MM.1S (cell line): ENCODE measurements at places on chromosomes 16 and 17.

GRCh38 chr16:19555938-19556771 lies 652 bp downstream of the VPS35L start:
- peak overlapping the region; percentile 75 for H3K27ac ChIP-seq
- no peaks in the 10 kb centered on the region for H3K27me3 ChIP-seq
- no peaks in the 10 kb centered on the region for H3K4me1 ChIP-seq
- peak; percentile 77 for DNase-seq
- H3K36me3 ChIP-seq: no peaks in the 10 kb centered on the region
- peak overlapping the region; percentile 69 for H3K4me3 ChIP-seq

DNA sequence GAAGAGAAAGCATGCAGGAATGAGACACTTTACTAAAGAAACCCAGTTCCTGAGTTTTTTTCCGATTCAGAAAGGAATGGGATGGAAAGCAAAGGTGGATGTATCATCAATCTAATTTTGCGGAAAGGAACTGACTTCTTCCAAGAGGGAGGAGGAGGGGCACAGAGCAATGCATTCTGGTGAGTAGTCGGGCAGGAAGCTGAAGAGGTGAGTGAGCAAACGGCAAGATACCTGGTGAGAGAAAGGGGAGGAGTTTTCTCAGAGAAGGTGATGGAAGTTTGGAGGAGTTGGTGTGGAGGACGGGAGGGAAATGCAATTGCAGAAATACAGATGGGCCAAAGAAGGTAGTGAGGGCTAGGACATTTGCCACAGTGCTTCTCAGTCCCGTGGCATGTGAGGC lies 713.2 kb downstream of the KCNJ2 start:
- no peak for DNase-seq
- H3K27me3 ChIP-seq: no peaks in the 10 kb centered on the region
- no peak overlapping the region for H3K4me3 ChIP-seq
- no peak overlapping the region for H3K27ac ChIP-seq

DNA sequence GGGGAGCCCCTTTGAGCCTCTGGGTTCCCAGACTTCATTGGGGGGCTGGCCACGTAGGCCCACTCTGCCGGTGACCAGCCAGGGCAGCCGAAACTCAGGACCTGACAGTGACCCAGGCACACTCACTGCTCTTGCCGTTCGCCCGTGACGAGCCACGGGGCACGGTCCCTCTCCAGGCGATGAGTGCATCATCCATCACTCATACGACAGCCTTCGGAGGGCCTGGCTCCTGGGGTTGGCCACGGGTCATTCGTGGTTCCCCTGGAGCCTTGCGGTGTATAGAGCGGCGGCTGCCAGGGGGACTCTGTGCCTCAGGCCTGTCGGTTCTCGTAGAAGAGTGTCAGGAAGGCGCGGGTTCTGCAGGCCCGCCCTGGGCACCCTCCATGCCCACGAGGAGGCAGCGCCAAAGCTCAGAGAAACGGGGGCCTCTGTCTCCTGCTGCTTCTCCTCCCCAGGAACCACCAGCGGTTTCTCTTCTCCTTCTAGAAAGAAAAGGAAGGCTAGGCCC lies 11.2 kb upstream of the NUDT16L1 start:
- no peak overlapping the region for H3K27ac ChIP-seq
- no peaks in the 10 kb centered on the region for H3K4me1 ChIP-seq
- H3K4me3 ChIP-seq: no peak overlapping the region

- H3K36me3 ChIP-seq: no peaks in the 10 kb centered on the region
- H3K4me1 ChIP-seq: no peaks in the 10 kb centered on the region
- DNase-seq: no peak
- no peaks in the 10 kb centered on the region for H3K27me3 ChIP-seq
- H3K4me3 ChIP-seq: no peak overlapping the region
These were observed 16.9 kb upstream of the ITGA3 start for GRCh38 chr17:50039058-50039457.

GRCh38 chr16:70298988-70299938 lies at the start of gene DDX19B:
Gene DDX19B, plus strand, starts transcription at chr16:70299186. Its CDS starts 112 bp downstream, at chr16:70299298.
- peak within 1 kb of the TSS; percentile 27; the same call in 1 of the 2 replicates for H3K27ac ChIP-seq
- DNase-seq: peak; percentile 61
- peak within 1 kb of the TSS; percentile 92 for H3K4me3 ChIP-seq
- no peaks in the 10 kb centered on the region for H3K36me3 ChIP-seq
- no peaks in the 10 kb centered on the region for H3K4me1 ChIP-seq

DNA sequence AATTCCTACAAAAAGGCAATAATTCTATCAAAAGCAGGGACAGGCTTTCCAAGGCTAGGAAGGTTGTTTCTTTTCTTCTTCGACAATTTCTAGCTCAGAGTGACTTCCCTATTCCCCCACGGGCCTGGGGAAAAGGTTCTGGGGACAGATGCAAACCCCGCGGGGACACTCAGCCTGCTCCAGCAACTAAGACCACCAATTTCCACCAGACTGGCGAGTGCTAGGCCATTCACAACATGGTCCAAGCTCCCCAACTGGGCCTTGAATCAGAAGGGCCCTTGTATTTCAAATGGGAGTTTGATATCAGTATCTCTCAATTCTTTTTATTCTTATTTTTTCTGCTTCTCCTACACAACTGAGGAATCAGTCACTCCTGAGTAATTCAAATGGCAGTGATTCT lies 86.7 kb downstream of the USP31 start:
- H3K36me3 ChIP-seq: no peaks in the 10 kb centered on the region
- H3K4me1 ChIP-seq: no peaks in the 10 kb centered on the region
- no peak for DNase-seq

DNA sequence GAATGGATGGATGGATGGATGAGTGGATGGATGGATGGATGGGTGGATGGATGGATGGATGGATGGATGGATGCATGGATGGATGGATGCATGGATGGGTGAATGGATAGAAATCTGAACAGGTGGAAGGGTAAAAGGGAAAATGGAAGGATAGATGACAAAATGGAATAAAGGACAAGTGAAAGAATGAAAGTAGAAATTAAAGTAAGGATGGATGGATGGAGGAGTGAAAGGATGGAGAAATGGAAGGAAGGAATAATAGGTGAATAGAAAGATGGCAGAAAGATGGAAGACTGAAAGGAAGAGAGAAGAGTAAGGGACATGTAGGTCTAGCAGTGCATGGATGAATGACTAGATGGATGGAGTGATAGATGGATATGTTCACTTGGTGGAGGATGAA lies 29.9 kb downstream of the VWA3A start:
- H3K4me1 ChIP-seq: no peaks in the 10 kb centered on the region
- no peak overlapping the region for H3K4me3 ChIP-seq
- no peak for DNase-seq
- no peak overlapping the region for H3K27ac ChIP-seq
- no peaks in the 10 kb centered on the region for H3K36me3 ChIP-seq
- no peaks in the 10 kb centered on the region for H3K27me3 ChIP-seq

DNA sequence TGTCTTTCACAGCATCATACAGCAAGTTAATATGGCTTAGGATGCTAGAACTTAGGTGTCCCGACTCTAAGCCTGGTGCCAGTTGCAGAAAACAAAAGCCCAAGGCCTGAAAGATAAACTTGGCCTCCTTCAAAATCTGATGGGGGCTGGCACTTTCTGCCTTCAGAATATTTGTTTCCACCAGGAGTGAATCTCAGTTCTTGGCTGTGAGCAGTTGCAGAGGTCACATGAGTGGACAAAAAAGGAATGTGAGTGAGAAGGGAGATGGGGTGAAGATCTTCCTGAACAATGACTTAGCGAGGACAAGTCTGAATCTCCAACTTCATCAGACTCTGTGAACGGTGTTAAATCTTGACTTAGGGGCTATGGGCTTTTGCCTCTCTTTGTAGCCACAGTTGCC lies 46.6 kb downstream of the HOXB1 start:
- H3K4me3 ChIP-seq: no peak overlapping the region
- peak overlapping the region; percentile 40; the same call in 1 of the 2 replicates for H3K27ac ChIP-seq
- no peak for DNase-seq
- peaks cover 29% of the 10 kb centered on the region for H3K4me1 ChIP-seq
- no peaks in the 10 kb centered on the region for H3K27me3 ChIP-seq

- H3K27me3 ChIP-seq: no peaks in the 10 kb centered on the region
- H3K27ac ChIP-seq: peak overlapping the region; percentile 80
- H3K4me3 ChIP-seq: peak overlapping the region; percentile 94
- H3K4me1 ChIP-seq: 0 out of 2 replicates have a peak, but pooled peaks cover 3% of the 10 kb centered on the region
These were observed 956 bp upstream of the IST1 start for GRCh38 chr16:71894229-71894920.

GRCh38 chr17:62064029-62064790 lies 868 bp downstream of the MED13 start:
- DNase-seq: peak; percentile 71
- H3K27me3 ChIP-seq: no peaks in the 10 kb centered on the region
- H3K4me3 ChIP-seq: peak overlapping the region; percentile 74
- peaks cover 17% of the 10 kb centered on the region; the same call in 1 of the 2 replicates for H3K4me1 ChIP-seq
- H3K27ac ChIP-seq: peak overlapping the region; percentile 60

DNA sequence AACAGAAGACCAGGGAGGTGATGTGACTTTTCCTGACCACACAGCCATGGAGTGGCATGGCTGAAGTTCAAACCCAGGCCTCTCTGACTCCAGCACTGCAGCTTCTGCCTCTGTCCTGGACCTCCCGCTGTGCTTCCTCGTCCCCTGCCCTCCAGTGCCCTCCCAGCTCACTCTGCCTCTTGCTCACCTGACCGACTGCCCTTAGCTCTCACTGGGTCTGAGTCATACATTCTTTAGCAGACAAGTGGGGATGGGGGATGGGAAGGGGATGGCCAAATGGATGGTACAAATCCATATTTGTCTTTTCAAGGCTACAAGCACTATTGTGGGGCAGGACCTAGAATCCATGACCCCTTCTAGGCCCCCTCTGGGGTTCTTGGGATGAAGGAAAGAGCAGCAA lies 33.0 kb downstream of the PITPNM3 start:
- H3K4me3 ChIP-seq: no peak overlapping the region
- H3K4me1 ChIP-seq: no peaks in the 10 kb centered on the region
- no peaks in the 10 kb centered on the region for H3K36me3 ChIP-seq
- DNase-seq: no peak
- no peaks in the 10 kb centered on the region for H3K27me3 ChIP-seq
- H3K27ac ChIP-seq: no peak overlapping the region

DNA sequence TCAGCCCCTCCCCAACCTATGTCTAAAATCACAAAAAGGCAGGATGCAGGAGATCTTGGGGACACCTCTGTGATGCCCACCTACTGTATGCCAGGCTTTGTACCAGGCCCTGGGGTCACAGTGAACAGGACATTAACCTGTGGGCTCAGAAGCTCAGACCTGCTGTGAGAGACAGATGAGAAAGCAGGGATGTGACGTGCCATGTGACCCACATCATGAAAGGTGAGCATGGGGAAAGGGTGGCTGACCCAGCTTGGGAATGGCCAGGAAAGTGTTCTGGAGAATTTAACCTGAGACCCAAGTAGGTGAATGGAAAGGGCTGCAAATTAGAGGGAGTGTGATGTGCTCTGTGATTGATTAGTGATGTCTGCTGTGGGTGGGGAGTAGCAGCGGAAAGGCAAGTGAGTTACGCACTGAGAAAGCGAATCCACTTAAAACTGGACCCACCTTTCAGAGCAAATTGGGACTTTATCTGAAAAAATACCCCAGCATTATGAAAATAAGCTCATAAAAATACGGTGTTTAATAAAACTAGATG lies 132.2 kb downstream of the IRF8 start:
- H3K4me1 ChIP-seq: no peaks in the 10 kb centered on the region
- no peak overlapping the region for H3K4me3 ChIP-seq
- no peaks in the 10 kb centered on the region for H3K36me3 ChIP-seq
- H3K27me3 ChIP-seq: peaks cover 35% of the 10 kb centered on the region

DNA sequence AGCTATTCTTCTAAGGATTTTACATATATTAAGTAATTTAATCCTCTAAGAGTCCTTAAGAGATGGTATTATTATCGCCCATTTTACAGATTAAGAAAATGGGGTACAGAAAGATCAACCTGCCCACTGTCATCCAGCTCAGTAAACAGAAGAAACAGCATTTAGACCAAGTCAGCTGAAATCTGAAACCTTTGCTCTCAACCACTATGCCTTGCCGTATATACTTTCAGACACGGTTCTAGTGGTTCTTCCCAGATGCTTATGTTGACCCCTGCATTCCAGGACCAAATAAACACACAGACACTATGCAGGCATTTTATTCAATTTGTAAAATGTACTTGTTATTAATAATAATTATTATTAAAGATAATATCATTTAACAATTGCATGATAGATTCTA lies 854.8 kb downstream of the KCNJ2 start:
- H3K36me3 ChIP-seq: no peaks in the 10 kb centered on the region
- H3K27ac ChIP-seq: no peak overlapping the region
- no peaks in the 10 kb centered on the region for H3K27me3 ChIP-seq
- H3K4me3 ChIP-seq: no peak overlapping the region
- DNase-seq: no peak
- no peaks in the 10 kb centered on the region for H3K4me1 ChIP-seq

- no peaks in the 10 kb centered on the region for H3K4me1 ChIP-seq
- no peak overlapping the region for H3K27ac ChIP-seq
- no peak for DNase-seq
- peaks cover 95% of the 10 kb centered on the region for H3K27me3 ChIP-seq
- no peak overlapping the region for H3K4me3 ChIP-seq
These were observed 13.3 kb upstream of the CD300LD start for GRCh38 chr17:74605361-74605760.

- no peak overlapping the region for H3K4me3 ChIP-seq
- no peaks in the 10 kb centered on the region for H3K27me3 ChIP-seq
- peak; percentile 25 for DNase-seq
- H3K4me1 ChIP-seq: peaks cover 36% of the 10 kb centered on the region
These were observed 44.3 kb upstream of the CPNE2 start for GRCh38 chr16:57048095-57048494.

- H3K36me3 ChIP-seq: no peaks in the 10 kb centered on the region
- no peak for DNase-seq
- no peaks in the 10 kb centered on the region for H3K4me1 ChIP-seq
- H3K27ac ChIP-seq: no peak overlapping the region
- no peak overlapping the region for H3K4me3 ChIP-seq
- peaks cover 70% of the 10 kb centered on the region for H3K27me3 ChIP-seq
These were observed 39.2 kb upstream of the IRF8 start for GRCh38 chr16:85859818-85860125.

GRCh38 chr17:17496189-17497064 lies at the start of gene RASD1:
Gene RASD1, minus strand, starts transcription at chr17:17496395. Its CDS starts 214 bp downstream, at chr17:17496181.
- DNase-seq: peak; percentile 84
- no peak within 1 kb of the TSS for H3K27ac ChIP-seq
- peak within 1 kb of the TSS; percentile 73 for H3K4me3 ChIP-seq
- peaks cover 12% of the 10 kb centered on the region; the same call in 1 of the 2 replicates for H3K4me1 ChIP-seq
- H3K27me3 ChIP-seq: peaks cover 6% of the 10 kb centered on the region

GRCh38 chr17:75645889-75646637 lies 12.8 kb downstream of the SMIM5 start:
- peak; percentile 60 for DNase-seq
- peaks cover 48% of the 10 kb centered on the region for H3K4me1 ChIP-seq
- no peaks in the 10 kb centered on the region; the same call in 1 of the 2 replicates for H3K36me3 ChIP-seq

DNA sequence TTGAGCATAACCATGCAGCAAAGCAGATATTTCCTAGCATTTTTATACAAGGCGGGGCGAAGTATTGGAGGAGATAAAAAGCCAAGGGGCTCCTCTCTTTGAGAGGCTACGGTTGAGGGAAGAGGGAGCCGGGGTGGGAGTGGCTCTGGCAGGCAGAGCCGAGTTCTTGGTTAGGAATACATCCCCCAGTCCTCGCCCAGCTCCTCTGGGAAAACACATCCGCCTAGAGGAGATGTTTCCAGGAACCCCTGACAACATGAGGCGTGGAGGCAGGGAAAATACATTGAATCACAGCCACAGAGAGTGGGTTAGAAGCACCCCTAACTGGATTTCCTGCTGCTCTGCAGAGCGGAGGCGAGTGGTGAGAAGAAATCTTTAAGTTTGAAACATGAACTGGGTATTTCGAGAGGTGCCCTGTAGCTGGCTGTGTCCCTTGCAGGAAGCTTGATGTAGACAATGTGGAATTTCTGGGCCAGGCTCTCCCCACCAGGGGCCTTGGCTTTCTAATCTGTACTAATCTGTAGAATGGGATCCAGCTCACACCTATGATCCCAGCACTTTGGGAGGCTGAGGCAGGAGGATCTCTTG lies 27.3 kb downstream of the TTYH2 start:
- H3K4me3 ChIP-seq: no peak overlapping the region
- no peak overlapping the region for H3K27ac ChIP-seq
- H3K27me3 ChIP-seq: peaks cover 76% of the 10 kb centered on the region
- DNase-seq: no peak
- H3K4me1 ChIP-seq: no peaks in the 10 kb centered on the region
